ENCODE measurements at places on chromosomes 2 and 18.

- no peak for DNase-seq
Measured at GRCh38 chr2:69570474-69570873, 73.1 kb downstream of the AAK1 start.

DNA sequence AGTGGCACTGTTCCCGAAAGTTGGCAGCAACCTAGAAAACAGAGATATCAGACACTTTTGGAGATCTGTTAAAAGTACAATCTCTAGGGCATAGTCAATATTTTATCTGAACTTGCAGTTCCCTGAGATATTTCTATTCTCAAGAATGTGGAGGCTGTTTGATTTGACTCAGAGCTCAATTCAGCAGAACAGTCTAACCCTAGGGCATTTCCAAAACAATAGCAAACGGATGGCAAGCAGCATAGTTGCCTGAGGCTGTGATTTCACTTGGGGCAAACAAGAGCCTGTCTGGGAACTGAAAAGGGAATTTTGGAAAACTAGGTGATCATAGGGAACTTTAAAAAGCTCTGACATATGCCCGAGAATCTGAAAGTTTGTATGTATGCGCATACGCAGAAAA lies 772.8 kb upstream of the LRRTM1 start:
- DNase-seq, result no peak

DNA sequence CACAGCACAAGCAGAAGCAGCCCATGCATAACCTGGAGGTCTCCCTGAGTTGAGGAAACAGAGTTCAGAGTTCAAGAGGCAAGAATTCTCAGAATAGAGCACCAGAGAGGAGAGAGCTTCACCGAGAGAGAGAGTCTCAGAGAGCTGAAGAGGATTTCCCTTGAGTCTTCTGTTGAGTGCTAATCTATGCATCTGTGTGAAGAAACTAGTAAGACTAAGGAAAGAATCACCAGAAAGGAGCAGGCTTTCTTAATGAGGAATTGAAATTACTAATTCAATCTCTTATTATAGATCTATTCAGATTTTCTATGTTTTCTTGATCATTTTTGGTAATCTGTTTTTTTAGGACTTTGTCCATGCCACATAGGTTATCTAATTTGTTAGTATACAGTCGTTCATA lies 89.3 kb upstream of the CTAGE1 start:
- DNase-seq, result no peak

DNA sequence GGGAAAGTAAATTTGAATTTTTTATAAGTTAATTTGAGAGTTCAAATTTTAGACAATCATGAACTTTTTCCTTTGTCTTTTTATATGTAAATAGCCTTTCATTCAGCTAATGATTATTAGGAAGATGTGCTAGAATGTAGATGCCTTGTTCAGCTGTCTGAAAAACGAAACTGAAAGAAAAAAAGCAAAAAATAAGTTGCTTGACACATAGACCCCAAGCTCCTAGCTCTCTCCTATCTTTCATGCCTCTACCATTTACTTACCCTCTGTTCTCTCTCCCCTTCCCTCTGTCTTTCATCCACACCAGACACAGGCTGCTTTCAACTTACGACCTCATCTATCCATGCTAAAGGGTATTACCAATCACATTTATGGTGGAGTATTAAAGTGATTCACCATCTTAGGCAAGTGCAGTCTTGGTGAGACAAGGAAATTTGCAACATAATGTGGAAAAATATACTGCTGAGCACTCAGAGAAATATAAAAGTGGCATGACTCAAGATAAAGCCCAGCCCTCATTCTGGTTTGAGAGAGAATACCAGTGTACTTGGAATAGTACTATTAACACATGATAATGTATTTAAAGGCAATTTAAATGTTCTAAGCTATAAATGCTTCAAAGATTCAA lies 425.6 kb downstream of the SUCLG1 start:
- DNase-seq, result no peak

DNA sequence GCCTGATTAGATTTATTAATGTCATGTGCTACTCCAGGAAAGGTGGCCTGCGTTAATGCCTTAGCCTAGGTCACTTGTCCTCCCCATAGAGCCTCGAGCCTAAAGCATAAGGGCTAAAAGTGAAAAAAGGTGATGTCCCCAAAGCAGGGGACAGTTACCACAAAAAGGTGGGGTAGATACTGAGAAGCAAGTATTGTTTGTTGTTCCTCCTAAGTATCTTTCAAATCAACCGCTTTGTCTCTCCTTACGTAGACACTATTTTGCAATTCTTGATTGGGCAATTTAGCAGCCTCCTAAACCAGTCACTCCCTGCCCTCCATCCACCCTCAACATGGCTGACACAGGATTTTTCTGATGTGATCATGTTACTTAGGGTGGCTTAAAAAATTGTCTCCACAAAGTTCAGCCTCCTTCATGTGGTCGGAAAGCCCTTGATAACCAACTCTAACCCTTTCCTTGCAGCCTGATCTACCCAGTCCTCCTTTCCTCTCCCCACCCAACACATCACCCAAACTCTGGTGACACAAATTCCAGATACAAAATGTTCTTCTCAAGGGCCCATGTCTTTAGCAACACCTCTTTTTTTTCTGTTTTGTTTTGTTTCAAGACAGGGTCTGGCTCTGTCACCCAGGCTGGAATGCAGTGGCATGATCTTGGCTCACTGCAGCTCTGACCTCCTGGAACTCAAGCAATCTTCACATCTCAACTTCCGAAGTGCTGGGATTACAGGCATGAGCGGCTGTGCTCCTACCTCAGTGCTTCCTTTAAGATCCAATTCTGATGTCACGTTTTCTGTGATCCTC lies 6.9 kb downstream of the INHA start:
- no peak for DNase-seq

GRCh38 chr2:138893746-138894145 lies 113.6 kb upstream of the NXPH2 start:
- no peak for DNase-seq

DNA sequence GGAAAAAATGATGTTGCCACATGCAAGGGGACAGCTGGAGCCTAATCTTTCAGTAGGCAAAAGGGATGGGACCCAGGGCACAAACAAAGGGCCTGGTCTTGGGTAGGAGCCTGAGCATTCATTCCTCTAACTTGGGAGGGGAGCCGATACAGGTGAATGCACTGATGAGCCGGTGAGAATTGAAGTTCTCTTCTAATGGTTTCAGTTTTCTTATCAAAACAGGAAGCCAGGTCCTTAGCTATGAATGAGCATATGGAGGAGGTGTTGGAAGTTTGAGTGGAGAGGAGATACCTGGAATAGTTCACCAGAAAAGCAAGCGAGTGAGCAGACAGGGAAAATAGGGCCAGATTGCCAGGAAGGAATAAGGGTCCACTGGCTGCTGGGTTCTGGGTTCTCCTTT lies 10.1 kb downstream of the DPP4 start:
- DNase-seq, result no peak

- no peak for DNase-seq
Measured at GRCh38 chr2:168608796-168609195, 152.7 kb downstream of the CERS6 start.

DNA sequence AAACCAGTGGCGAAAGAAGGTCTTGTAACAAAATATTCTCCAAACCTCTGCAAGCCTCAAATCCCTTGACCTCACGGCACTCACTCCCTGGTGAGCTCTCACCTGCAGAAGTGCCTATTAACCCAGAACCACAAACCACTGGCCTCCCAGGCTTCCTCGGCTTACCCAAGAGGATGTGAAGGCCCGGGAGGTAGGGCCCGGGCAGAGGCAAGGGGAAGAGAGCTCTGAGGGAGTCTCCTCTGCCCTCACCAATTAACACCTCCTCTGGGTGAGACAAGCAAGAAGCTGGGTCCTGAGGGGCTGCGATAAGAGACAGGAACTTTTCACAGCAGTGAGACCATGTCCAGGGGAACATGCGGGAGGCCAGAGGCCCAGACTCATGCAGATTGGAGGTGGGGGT lies 53.7 kb downstream of the EMX1 start:
- DNase-seq, result no peak

GRCh38 chr2:121329786-121330185 lies 44.8 kb upstream of the TFCP2L1 start:
- no peak for DNase-seq

DNA sequence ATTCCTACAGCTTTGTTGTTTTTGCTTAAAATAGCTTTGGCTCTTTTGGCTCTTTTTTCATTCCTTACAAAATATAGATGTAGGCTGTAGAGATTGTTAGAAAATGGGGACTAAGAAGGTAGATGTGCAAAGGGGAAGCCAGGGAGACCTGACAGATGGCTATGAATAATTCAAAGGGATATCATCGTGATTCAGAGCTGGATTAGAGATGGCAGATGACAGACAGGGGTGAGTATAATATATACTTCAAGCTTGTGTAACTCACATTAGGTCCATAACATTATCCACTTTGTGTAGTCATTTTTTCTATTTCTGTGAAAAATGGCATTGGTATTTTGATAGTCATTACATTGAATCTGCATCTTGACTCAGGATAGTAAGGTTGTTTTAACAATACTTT lies 422.9 kb upstream of the ST6GAL2 start:
- no peak for DNase-seq

DNA sequence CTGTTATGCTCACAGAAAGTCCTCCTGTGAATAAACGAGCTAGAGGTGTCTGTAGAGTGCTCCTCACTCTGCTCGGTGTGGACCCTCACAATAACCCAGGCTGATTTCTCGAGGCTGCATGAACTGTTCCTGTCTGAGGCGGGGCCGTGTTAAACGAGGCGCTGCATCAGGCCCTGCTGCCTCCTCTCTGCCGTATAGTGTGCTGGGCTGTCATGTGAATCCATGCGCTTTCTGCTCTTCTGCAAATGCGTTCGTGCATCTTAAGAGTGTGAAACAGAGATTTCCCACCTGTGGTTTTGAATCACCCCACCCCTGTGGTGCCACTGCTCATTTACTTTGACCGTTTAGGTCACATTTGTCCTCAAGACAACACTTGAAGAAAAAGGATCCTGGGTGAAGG lies 26.2 kb downstream of the TRAF3IP1 start:
- no peak for DNase-seq

DNA sequence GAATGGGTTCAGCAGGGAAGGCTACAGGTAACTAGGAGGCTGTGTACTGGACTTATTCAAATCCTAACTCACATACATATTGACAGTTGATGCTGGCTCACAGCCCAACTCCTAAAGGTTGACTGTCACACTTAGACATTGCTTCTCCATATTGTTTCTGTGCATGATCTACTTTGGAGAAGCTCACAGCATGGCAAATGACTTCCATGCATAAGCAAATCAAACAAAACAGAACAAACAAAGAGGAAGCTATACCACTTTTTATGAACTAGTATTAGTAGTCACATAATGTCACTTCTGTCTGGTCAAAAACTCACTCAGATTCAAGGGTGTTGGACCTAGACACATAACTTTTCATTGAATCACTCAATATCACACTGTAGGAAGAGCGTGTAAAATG lies 43.8 kb upstream of the CDH19 start:
- DNase-seq, result no peak

- no peak for DNase-seq
Measured at GRCh38 chr18:59898093-59898492, 1.7 kb upstream of the PMAIP1 start.

GRCh38 chr18:9133225-9133624 lies 3.4 kb upstream of the ANKRD12 start:
- DNase-seq, result no peak

GRCh38 chr18:8260827-8261226 lies 348.4 kb upstream of the RAB12 start:
- DNase-seq, result no peak

DNA sequence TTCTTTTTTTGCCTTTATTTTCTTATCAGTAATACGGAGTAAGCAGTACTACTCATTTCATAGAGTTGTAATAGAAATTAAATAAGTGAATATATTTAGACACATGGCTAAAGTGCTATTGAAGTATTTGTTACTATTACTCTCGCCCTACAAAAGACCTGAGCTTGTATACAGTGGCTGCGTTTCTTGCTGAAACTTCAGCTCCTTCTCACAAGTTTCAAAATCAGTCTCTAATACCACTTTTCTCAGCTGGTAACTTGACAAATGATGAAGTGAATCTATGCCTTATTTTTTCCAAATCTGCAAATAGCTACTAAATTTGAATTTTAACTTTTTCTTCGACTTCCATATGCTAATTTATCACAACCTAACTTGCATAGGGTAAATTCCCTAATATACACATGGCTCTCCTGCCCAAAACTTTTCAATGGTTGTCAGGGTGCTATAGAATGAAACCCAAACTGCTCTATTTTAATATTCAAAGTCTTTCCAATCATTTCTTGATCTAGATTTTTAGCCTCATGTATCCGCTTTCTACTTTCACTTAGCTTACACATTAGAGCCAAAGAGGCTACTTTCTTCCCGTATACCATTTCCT lies 347.8 kb upstream of the GULP1 start:
- no peak for DNase-seq

DNA sequence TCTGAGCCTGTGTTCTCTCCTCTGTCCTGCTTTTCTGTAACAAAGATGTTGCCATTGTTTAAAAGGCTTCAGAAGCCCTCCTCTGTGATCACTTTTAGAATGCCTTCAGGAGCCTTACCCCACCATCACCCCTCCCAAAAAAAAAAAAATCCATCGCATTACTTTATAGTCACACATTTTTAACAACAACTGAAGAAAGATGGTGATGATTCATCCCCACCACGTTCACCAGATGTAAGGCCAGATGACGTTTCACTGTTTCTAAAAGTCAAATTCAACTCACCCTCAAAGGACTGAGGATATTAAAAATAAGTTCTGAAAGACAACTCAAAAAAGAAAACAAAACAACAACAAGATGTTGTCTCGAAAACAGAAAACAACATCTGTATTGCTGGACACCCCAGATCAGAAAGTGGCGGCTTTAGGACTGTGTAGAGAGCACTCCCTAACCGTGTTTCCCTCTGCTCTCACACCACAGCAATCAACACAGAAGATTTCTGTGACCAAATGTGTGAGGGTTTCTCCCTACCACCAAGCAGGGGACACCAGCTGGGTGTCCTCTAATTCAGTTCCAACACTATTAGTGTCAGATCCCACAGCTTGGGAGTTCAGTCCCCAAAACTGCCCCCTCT lies 61.9 kb upstream of the CREB1 start:
- DNase-seq, result no peak

GRCh38 chr18:10148189-10148929 lies 234.5 kb downstream of the VAPA start:
- DNase-seq, result no peak

- DNase-seq, result no peak
Measured at GRCh38 chr2:10382354-10383061, 65.6 kb downstream of the ODC1 start.

- no peak for DNase-seq
Measured at GRCh38 chr2:177489719-177490301, 97.2 kb downstream of the AGPS start.

DNA sequence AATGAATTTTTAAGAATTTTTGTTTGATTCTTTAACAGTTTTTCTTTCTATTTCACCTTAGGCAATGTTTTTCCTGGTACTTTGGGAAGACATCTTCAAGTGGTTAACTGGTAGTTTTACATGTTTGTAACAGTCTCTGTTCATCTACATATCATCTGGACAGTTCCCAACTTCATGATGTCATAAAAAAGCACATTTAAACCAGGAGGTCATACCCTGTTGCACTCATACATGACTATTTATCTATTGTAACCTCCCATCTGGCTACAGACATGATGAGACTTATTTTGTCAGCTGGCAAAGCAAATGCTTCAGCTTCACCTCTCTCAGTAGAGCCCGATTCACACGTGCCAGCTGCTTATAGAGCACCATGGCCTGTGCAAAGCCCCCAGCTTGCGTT lies 99.8 kb upstream of the YPEL5 start:
- no peak for DNase-seq
